A172 (cell line): ENCODE measurements at places on chromosomes 3 and 15. TPM values are rescaled to one million over a fixed set of nuclear protein-coding genes. Genes with fewer than 3 reads are reported as not detected.

The IL16 gene
- 0.02 TPM in 1 of 2 replicates, not detected in the other for total RNA-seq

The RARRES1 gene
- not detected in 2 replicates for total RNA-seq

The OXTR gene
- 115 and 124 TPM in 2 replicates for total RNA-seq

The ATP13A4 gene
- total RNA-seq: not detected in 2 replicates

The CPEB1 gene
- total RNA-seq: 10.8 and 11.3 TPM in 2 replicates

The COL6A5 gene
- under 0.01 TPM in 2 replicates for total RNA-seq

The CLDN1 gene
- 2.8 and 3.6 TPM in 2 replicates for total RNA-seq

The GORASP1 gene
- total RNA-seq: 27.1 and 42.3 TPM in 2 replicates

The ENTPD3 gene
- total RNA-seq: not detected in 2 replicates

The KLHL24 gene
- 41.2 and 41.3 TPM in 2 replicates for total RNA-seq

The NUTM1 gene
- total RNA-seq: not detected in 2 replicates

The COL8A1 gene
- 24.4 and 26.9 TPM in 2 replicates for total RNA-seq
